ENCODE measurements at places on chromosomes 7 and 10.
A peak's percentile ranks its signal among the peaks of the same experiment; 100 is the strongest.

DNA sequence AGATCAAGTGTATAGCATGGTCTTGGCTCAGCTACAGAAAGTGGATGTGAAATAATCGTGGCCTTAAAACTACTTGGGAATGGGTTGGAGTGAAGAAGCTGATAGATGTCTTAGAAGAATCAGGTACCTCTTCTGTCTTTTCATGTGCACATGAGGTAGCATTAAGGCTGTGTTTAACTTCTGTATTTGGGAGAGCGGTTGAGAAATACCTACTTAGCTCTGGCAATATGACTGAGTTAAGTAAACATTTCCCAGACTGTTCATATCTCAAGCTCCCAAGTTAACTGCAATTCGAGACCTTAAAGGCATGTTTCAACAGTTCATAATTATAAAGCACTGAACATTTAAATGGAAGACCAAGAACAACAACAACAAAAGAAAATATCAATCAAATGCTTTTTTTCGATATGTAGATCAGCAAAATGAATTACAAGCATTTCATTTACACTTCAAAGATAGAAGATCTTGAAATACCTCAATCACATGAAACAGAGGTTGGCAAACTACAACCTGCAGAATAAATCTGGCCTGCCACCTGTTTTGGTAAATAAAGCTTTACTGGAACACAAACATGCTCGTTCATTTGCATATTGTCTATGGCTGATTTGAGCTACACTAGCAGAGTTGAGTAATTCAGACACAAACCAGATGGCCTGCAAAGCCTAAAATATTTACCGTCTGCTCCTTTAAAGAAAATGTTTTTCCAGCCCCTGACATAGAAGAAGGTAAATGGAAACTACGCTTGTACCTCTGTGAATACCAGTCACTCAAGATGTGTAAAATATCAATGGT lies 337.1 kb upstream of the GLI3 start:
- DNase-seq = no peak

DNA sequence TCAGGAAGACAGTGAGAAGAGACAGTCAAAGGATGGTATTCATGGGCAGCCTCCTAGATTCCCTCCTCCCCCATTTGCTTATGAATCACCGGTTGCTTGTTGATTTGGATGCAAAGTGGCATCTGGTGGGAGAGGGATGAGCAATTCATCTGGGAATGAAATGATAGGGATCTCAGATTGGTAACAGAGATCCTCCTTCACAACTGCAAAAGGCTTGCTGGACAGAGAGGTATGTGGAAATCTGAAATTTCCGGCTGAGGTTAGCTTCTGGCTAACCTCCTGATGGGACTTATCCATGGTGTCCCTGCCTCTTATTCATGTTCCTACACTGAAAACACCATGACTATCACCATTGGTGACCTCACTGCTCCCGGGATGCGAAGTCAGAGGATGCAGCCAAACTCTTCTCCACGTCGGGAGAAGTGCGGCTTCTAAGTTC lies 48.4 kb upstream of the PODXL start:
- DNase-seq = no peak

DNA sequence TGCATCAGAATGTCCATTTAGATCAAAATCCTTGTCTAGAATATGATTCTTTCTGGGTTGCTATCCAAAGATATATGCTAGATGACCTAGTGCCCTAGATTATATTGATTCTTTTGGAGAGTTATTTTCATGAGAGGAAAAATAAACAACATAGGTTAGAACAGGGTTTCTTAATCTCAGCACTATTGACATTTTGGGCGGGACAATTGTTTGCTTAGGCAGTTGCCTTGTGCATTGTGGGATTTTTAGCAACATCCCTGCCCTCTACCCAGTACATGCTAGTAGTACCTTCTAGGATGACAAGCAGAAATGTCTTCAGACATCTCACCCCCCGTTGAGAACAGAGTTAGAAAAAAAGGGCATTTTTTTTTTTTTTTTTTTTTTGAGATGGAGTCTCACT lies 25.1 kb upstream of the LAMB1 start:
- no peak for DNase-seq

DNA sequence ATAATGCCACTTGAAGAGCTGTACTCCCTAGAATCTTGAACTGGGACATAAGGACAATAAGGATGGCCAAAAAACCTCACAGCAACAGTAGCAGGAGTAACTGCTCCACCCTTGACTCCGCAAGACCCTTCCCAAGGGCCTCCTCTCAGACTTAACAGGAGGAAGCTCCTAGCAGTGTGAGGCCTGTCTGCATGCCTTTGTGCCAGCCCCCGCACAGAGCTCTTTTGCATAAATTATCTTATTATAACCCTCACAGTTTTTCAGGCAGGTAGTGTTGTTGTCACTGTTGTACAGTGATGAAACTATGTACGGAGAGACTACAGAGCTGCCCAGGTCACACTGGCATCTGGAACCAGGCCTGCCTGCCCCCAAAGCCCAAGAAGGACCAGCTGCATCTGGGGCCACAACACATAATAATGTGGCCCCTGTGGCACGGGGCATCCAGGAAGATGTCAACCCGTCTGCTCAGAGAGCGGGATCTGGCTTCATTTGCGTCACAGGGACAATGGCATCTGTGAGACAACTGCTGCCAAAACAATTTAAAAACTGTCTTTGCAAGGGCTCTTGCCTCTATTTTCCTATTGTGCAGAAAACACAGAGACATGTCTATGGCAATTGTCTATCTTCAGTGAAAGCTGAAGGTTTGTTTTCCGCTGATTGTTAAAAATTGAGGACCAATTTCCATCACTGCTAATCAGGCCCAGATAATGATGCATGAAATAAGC lies 249.3 kb upstream of the GRB10 start:
- DNase-seq = no peak

DNA sequence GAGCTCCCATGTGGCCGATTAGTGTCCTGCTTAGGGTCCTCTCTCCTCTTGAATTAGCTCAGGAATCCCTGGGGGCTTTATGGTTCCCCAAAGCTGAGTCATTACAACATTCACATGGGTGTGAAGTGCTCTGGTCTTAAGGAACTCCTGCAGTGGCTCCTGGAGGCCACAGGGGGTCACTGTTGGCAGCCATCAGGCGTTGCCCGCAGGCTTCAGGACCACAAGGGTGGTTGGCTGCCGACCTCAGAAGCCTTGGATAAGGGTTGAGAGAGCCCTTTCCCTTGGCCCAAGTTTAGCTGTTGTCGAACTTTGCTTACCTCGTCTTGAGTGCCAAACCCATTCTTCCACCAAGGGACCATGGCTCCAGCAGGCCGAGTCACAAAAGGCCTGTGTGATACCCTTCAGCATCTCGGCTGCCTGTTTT lies 61.7 kb downstream of the SH2D4B start:
- DNase-seq = peak; percentile 42

GRCh38 chr10:55629793-55630490 lies 731.1 kb downstream of the ZWINT start:
- DNase-seq = no peak

GRCh38 chr10:77907900-77908717 lies 18.4 kb downstream of the DLG5 start:
- no peak for DNase-seq

- peak; percentile 65 for DNase-seq
Observed at GRCh38 chr7:2670720-2671391, 17.1 kb upstream of the AMZ1 start.

- no peak for DNase-seq
Observed at GRCh38 chr10:36604316-36604715, 521.1 kb upstream of the ANKRD30A start.

DNA sequence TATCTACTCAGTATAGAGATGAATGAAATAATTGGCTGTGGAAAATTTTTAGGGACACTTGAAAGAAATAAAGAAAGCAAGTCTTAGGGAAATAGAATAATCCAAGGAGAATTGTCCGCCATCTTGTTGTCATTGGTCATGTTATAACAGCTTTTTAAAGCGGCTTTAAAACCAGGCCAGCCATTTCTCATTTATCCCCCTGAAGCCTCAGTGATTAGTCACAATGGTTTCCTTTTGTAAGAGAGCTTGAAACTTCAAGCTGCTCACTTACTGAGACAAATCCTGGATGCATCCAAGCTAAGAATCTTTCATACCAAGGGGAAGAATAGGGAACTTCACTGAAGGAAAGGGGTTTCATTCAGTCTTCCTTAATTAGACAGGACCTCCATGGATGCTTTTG lies 67.9 kb downstream of the SGCE start:
- DNase-seq = no peak

GRCh38 chr10:29063806-29064644 lies 224.8 kb upstream of the LYZL1 start:
- DNase-seq = no peak

DNA sequence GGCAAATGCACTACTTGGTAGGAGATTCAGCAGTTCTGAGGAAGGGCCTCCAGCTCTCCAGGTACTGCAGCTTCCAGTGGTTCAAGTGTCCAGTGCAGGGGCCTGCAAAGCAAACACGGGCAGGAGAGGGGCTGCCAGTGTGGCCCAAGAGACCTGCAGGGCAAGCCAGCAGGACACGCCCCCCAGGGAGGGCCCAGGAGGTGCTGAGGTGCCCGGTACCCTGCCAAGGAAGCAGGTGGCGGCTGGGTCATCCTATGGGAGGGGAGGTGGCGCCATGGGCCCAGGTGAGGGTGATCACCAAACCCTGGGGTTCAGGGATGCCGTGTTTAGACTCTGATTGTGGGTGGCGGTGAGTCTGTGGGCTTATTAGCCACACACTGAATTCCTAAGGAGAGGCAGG lies 45.7 kb downstream of the PARP12 start:
- no peak for DNase-seq

GRCh38 chr10:126373147-126373546 lies 15.1 kb downstream of the ADAM12 start:
- DNase-seq = no peak

DNA sequence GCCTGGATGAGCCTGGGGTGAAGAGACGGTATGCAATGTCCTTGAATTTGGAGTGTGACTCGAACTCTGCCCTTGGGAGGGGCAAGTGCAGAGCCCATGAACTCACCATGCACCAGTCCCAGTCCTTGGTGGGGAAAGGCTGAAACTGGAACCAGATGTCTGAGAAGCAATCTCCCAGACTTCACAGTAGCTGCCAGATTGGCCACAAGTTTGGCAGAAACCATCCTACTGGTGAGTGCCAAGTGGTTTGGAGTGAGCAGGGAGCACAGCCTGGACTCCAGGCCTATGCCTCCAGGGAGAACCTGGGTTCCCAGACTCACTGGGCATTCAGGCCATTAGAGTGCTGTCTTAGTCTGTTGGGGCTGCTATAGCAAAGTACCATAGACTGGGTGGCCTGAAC lies 99.6 kb upstream of the LYZL1 start:
- no peak for DNase-seq

DNA sequence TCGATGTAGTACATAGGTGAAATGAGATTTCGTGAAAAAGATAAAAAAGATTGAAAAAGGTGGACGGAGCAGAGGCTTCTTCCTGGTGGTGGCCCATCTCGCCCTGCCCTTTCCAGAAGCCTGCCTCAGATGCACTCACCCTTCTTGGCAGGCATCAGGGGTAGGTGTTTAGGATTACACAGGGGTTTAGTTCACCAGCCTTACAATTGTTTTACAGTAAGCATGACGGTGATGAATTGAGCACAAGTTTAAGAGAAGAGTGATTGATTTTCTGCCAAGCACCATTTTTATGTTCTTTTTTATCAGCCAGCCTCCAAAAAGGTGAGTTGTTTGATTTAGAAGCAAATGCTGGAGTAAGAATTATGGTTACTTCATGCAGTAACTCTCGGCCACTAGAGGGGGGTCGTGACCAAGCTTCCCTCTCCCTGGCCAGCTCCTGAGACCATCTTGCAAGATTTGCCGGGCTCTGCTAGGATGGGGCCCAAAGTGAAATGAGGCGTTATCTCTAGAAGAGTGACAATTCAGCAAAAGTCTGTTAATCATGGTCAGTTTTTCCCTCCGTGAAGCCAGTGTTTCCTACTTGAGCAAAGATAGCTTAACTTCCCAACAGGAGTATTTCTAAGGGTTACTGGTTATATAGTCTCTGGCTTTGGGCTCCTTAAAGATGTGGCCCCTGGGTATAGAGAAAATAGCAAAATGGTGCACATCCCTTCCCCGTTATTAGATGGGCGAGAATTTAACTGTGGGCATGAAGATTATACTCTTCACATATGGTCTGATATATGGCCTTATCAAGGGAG lies 228.8 kb downstream of the BMPER start:
- DNase-seq = peak; percentile 1

GRCh38 chr10:27621461-27621860 lies 117.4 kb downstream of the RAB18 start:
- DNase-seq = no peak

DNA sequence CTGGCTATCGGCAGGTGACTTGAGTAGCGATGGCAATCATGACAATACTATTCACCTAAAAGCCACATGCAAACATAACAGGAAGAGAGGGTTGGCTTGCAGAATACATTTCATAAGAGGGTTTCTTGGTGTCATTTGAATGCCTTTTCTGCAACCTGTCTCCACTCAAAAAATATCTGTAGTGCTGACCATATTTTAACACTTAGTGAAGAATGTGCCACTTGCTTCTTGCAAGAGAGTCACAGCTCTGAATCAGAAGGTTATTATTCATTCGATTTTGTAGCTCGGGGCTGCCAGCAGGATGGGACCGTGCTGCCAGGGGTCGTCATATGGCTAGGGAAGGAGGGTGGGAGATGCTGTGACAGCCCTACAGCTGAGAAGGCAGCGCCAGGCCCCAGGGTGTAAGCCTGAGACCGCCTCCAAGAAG lies 152.0 kb upstream of the PITRM1 start:
- DNase-seq = no peak

GRCh38 chr10:16777473-16778370 lies 39.5 kb downstream of the RSU1 start:
- DNase-seq = no peak

DNA sequence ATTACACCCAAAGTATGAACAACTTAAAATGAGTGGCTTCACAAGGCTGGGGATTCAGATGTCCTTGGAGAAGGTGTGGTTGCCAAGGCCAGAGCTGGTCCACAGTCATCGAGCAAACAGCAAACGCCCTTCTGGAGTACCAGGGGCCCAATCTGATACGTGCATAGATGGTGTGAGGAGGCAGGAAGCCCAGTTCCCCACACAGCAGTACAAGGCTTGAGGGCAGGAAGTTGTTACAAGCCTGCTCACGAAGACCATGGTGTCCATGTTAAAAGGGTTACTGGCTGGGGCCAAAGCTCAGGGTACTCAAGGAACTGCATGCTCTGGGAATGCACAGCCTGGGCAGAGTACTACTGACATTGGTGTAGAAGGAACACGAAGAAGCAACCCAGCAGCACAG lies 4.6 kb upstream of the ANKRD26 start:
- DNase-seq = no peak

DNA sequence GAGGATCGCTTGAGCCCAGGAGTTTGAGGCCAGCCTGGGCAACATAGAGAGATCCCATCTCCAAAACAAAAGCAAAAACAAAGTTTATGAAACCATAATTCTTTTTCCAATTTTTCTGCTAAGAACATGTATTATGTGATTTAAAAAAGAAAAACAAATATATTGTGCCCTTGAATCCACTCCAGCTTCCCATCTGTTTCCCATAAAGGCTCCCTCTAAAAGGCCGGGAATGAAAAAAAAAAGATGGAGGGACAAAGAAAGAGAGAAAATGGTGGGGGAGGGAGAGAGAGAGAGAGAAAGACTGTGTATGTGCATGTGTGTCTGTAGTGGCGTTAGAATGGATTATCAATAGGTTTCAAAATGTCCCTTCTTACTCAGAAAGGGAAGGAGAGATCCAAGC lies 20.5 kb upstream of the GSDME start:
- no peak for DNase-seq

All from stimulated activated CD4-positive, alpha-beta T cell treated with anti-CD3 and anti-CD28 coated beads, Interleukin-2, amount 100 ng/mL, for 48 hours (primary cell).